Stimulated activated CD8-positive, alpha-beta memory T cell treated with anti-CD3 and anti-CD28 coated beads, Interleukin-15, amount 100 ng/mL, for 24 hours (primary cell): ENCODE measurements at places on chromosomes 2 and 18.

- DNase-seq: no peak
Observed at GRCh38 chr18:7743256-7743655, 176.1 kb downstream of the PTPRM start.

- no peak for DNase-seq
Observed at GRCh38 chr2:102143450-102143985, 972 bp downstream of the IL1R1 start.

DNA sequence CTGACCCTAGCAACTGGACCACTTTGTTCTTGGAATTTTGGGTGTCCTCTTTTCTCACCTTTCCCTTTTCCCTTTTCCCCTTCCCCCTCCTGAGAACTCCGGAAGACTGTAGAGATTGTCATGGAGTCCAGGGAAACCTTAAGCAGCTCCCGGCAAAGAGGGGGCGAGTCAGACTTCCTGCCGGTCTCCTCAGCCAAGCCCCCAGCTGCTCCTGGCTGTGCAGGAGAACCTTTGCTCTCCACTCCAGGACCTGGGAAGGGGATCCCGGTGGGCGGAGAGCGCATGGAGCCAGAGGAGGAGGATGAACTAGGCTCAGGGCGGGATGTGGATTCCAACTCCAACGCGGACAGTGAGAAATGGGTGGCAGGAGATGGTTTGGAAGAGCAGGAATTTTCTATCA, 20.5 kb downstream of the SETBP1 start:
- DNase-seq: no peak

DNA sequence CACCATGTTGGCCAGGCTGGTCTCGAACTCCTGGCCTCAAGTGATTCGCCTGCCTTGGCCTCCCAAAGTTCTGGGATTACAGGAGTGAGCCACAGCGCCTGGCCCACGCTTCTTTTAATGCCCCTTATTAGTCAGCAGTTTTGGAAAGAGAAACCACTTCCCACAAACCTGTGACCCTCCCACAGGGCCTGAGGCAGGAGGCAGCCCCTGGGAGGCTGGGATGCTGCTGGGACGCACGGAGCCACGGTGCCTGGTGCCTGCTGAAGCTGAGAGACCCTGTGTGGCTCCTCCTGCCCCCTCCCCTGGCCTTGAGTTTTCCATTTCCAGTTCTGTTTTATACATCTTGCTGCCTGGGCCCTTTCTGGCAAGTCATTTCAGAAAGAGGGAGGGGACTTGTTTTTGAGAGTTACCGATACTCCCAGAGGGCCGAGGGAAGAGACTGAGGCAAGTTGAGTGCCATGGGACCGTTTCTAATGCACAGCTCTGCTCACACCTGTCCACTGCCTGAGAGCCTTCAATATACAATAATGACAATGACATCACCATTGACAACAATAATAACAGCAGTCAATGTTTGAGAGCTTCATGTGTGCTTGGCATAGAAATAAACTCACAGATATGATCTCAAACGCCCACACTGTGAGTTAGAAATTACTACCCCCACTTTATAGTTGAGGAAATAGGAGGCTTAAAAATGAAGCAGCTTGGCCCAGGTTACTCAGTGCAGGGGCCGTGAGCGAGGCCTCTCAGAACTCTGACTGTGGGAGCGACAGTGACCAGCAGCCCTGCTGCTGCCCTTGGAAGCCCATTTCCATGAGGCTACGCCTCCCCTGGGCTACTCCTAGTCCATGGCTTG, 78.1 kb upstream of the YWHAQ start:
- DNase-seq: no peak

DNA sequence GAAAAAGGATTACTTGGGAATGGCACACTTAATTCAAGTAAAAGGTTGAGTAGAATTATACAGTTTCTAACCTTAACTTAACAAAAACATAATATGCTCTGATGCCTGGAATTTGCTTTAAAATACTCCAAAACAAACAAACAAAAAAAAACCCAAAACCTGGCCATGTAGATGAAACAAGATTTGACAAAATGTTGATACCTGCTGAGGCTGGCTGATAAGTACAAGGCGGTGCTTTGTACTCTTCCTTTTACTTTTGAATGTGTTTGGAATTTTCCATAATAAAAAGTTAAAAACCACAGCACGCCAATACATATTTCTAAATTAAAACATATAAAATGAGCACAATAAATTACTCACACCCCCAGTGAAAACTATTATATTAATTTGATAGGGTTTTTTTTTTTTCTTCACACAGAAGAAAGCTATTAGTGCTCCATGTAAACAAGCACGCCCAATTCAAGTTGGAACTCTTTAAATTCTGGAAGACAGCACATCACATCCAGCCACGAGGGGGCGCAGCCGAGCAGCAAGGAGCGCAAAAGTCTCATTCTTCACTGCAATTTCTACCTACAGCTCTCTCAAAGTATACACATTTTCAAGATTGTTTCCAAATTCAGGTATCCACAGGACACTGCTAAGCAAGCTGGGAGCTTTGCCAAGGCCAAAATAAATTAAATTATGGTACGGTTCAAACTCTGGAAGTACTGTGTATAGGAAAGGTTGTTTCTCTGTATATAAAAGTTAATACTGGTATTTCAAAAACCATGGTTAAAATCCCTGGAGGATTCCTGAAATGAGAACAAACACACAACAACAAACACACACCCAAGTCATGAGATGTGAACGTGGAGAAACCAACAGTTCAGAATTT, 7.5 kb downstream of the SERTAD2 start:
- peak; percentile 88 for DNase-seq

- no peak for DNase-seq
Observed at GRCh38 chr18:28161608-28162599, 15.0 kb downstream of the CDH2 start.

DNA sequence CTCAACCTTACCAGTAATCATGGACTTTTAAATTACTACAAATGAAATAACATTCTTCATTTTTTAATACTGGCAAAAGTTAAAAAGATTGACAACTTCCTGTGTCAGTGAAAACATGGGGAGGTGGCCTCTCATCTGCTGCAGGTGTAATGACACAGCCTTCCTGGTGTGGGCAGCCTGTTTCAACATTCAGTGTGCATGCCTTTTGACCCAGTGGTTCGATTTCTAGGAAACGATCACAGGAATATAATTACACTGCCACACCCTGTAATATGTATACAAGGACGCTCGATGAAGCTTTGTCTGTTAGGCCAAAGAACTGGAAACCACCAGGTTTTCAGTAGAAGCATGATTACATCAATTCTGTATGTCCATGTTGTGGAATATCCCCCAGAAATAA, 68.7 kb downstream of the MTHFD2 start:
- DNase-seq: no peak

DNA sequence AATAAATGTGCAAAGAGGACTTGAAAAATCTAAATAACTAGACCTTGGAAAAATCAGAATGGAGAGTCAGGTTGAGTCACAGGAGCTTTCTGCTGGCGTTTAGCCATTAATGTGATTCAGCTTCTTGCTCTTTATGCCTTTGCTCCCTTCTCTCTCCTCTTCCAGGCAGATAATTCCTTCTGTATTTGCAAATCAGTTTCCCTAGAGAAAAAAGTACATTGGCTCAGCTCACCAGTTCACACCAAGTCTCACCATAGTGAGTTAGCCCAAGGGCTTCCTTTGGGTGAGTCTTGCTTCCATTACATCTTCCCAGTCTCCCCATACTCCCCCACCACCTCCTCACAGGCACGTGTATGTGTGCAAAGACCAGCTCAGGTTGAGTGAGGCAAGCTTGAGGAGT, 73.6 kb downstream of the CYBRD1 start:
- no peak for DNase-seq

- no peak for DNase-seq
Observed at GRCh38 chr2:188845692-188846091, 128.5 kb upstream of the COL3A1 start.

- no peak for DNase-seq
Observed at GRCh38 chr2:112026509-112026908, 28.6 kb upstream of the TMEM87B start.

DNA sequence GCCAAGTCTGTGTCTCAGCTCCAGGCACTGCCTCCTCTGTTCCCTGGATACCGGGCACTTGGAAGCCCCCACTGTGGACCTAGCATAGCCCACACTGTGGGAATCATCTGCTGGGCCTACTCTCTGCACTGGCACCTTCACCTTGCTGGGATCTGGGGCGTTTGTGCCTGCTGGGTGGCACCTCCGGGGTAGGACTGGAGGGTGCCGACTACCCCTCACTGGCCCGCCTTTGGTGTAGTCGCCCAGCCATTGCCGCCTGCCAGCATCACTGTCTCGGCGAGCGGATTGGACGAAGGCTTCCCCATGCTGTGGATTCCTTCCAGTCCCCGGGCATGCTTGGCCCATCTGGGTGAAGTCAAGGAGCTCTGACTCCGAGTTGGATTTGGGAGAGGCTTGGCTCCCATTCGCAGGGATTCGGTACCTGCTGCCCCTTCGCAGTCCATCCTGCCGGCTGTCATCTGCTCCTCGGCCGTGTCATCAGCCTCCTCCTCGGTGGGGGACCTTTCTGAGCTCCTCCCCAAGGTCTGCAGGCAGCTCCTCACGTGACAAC, 180.6 kb upstream of the HDAC4 start:
- DNase-seq: no peak

DNA sequence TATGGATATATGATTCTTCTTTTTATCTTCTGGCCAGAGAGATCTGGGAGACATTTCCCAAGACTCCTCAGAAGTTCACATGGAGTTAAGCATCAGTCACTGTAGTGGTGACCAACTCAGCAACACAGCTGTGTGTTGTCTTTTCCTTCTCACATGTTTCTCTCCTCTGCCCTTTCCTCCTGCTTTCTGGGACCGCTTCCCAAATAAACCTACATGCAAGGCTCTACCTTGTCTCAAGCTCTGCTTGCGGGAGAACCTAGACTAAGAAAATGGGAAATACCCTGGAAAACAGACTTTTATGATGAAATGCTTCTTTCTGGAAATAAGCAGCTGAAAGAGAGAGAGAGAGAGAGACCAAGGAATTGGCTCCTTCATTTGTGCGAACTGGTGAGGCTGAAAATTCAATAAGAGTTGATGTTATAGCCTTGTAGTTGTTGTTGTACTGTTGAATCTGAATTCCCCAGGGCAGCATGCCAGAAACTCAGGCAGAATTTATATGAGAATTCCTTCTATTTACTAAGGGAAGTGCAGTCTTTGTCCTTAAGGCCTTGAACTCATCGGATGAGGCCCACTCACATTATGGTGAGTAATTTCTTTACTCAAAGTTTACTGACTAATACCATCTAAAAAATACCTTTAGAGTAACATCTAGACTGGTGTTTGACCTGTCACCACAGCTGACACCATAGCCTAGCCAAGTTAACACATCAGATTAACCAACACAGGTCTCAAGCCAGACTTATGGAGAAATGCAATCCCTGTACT, 22.7 kb upstream of the DSC1 start:
- DNase-seq: no peak

- DNase-seq: no peak
Observed at GRCh38 chr2:218727502-218728165, 17.0 kb downstream of the TTLL4 start.

DNA sequence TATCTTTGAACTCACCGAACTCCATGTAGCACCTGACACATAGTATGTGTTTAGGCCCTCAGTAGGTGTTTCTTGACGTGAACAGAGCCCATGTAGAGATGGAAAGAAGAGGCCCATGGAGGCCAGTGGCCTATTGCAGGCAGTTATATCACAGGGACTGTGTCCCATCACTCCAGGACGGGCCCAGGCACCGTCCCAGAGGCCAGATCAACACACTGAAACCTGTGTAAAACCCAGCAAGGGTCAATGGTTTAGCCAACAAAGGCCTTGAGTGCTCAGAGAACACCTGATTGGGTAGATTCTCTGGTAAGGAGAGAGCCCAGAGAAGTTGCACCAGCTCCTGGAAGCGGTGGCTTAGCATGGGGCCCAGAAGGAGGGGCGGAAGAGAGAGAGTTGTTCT, 82.8 kb downstream of the INHBB start:
- no peak for DNase-seq

DNA sequence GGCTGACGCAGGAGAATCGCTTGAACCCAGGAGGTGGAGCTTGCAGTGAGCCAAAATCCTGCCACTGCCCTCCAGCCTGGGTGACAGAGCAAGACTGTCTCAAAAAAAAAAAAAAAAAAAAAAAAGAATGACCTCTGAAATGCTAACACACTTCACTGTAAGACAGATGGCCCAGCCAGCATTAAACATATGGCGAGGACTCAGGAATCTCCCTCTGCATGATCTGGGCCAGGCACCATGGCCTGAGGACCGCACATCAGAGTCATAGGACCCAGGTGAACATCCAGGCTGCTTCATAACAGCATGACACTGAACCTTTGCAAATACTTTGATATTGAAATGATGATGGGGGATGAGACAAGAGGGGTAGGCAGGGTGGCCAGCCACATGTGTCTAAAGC, 56.1 kb upstream of the DNMT3A start:
- no peak for DNase-seq

- DNase-seq: no peak
Observed at GRCh38 chr2:158015428-158016076, 86.1 kb upstream of the UPP2 start.

GRCh38 chr18:62781893-62782292, 66.6 kb downstream of the PHLPP1 start:
- no peak for DNase-seq

- DNase-seq: no peak
Observed at GRCh38 chr18:69872661-69873060, 75.0 kb downstream of the CD226 start.

- no peak for DNase-seq
Observed at GRCh38 chr2:64840426-64840881, 148.7 kb upstream of the SLC1A4 start.

GRCh38 chr2:29940706-29941105, 19.3 kb upstream of the ALK start:
- no peak for DNase-seq

DNA sequence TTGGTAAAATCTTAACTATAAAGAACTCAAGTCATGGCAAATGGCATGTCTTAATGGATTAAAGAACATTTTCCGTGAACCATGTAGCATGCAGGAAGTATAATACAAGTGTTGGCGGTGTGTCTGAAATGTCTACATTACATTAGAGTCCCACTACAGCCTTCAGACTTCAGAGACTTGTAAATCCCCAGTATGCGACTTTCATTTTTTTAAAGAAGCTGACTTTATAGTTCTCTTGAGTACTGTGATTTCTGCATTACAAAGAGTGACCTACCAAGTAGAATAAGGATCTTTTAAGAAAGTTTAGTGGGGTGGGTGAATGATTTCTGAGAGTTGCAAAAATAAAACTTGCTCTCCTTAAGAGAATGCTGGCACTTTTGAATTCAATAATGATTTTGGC, 140.7 kb upstream of the FN1 start:
- no peak for DNase-seq

DNA sequence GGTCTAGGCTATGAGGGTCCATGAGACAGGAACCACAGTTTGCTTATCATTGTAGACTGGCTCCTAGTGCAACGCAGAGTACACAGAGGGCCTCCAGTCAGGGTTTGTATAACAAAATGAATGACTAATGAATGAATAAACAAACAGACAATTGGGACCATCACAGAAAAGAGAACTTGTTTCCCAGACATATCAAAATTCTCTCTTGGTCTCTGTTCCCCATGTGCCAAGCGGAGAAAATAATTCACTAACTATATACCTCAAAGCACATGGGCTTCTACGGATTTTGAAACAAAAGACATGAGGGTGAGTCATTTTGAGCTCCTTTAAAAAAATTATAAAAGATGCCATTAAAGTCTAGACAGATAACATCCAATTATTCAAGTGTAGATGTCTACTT, 28.0 kb downstream of the INO80C start:
- DNase-seq: no peak

- no peak for DNase-seq
Observed at GRCh38 chr18:37598966-37599896, 33.6 kb upstream of the CELF4 start.

- no peak for DNase-seq
Observed at GRCh38 chr2:191521608-191522208, 156.2 kb upstream of the NABP1 start.
